Fibroblast of the conjunctiva (primary cell): ENCODE measurements at places on chromosomes 7 and 10.

DNA sequence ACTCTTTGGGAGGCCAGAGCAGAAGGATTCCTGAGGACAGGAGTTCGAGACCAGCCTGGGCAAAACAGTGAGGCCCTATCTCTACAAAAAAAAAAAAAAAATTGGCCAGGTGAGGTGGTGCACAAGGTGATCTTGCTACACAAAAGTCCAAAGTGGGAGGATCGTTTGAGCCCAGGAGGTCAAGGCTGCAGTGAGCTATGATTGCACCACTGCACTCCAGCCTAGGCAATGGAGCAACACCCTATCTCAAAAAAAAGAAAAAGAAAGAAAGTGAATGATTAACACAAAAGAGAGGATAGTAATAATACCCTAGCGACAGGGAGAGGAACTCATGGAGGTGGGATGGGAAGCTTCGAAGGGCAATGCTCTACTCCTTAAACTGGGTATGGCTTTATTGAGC is 30.4 kb downstream of the TMEM176B start:
- DNase-seq = no peak

DNA sequence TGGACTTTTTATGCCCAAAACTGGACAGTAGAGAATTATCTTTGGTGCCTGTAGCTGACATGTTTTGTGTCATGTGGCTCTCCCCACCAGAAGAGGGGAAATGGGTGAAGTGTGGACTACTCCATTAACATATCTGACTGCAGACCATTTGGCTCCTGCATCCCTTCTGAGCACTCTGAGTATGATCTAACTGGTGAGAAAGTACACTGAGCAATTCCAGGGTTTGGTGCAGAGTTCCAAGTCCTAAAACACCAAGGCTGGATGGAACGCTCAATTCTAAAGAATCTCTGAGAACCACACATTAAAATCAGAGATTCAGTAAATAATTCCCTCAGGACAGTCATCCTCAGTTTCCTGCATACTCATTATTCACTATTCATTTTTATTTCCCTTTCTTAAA is 22.8 kb upstream of the OSBPL3 start:
- no peak for DNase-seq

DNA sequence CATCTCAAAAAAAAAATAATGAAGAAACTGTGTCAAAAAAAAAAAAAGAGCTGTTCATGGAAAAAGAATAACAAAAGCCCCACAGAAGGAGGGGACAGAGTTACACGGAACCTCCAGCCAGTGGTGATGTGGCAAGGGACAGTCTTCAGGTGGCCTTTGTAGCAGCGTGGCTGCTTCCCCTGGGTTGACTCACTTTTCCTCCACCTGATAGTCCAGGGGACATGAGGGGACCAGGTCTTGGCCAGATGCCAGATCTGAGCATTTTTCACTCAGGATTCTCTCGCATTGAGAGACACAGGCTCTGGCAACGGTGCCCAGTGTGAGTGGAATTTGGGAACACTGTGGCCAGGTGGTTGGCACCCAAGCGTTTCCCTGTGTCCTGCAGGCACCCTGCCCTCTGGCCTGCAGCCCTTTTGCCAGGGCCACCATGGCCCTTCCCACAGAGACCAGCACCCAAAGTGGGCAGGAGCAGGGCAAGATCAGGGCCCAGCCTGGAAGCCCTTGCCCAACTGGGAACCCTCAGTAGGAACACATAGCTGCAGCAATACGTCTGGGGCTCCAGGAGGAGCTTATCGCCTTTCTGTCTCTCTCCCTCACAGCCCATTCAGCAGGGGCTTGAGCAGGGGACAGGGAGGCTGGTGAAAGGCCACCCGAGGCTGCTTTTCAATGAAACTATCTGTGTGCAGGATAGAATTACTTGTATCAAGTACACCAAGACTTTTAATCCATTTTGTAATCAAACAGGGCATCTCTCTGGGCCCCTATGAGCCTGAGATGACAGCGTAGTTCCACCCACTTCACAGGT is 159.1 kb downstream of the UBE2H start:
- no peak for DNase-seq

GRCh38 chr7:15891151-15891881 is 204.8 kb upstream of the MEOX2 start:
- DNase-seq = no peak

GRCh38 chr7:2247141-2247995 is 5.3 kb downstream of the NUDT1 start:
- DNase-seq = no peak

- DNase-seq = no peak
Measured at GRCh38 chr10:123746061-123746460, 79.9 kb downstream of the GPR26 start.

DNA sequence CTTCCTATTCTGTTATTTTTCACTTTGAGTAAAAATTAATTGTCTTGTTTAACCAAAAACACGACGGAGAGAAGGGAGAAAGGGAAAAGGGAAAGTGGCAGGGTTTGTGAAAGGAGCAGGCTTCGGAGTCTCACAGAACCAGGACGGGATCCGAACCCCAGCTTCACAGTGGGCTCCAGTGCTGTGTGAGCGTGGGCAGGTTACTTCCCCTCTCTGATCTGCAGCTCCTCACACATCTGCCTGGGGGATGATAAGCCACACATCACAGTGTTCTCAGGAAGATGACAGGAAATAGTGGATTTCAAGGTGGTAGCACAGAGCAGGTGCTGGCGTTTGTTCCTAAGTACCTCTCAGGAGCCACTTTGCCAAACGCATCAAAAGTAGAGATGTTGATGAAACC is 94.2 kb upstream of the GPR26 start:
- DNase-seq = no peak

DNA sequence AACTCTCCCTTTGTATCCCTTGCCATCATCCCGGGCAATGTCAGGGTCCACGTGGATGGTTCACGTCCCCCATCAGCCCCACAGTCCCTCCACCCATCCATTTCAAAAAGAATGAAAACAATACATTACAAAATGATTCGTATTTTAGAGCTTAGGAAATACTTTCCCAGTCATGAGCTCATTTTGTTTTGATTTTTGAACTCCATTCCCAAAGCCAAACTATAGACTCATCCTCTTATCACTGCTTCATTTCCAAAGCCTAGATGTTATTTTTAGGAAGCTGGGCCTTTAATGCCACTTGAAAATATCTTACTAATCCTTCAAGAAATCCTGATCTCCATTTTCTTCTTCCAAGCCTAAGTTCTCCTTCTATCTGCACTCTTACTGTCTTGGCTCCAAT is 72.1 kb downstream of the WNT2 start:
- no peak for DNase-seq

DNA sequence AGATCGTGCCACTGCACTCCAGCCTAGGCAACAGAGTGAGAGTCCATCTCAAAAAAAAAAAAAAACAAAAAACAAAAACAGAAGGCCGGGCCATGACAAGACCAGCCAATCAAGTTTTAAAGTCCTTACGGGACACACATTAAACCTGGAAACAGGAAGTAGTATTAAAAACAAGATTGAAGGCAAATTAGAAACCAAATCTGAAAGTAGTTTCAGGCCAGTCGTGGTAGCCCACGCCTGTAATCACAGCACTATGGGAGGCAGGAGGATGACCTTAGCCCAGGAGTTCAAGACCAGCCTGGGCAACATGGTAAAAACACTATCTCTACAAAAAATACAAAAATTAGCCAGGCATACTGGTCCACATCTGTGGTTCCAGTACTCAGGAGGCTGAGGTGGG is 18.1 kb downstream of the PSAP start:
- DNase-seq = no peak

- DNase-seq = no peak
Measured at GRCh38 chr7:4742852-4743251, 32.6 kb upstream of the AP5Z1 start.

- no peak for DNase-seq
Measured at GRCh38 chr10:86712317-86712707, 44.0 kb downstream of the LDB3 start.

DNA sequence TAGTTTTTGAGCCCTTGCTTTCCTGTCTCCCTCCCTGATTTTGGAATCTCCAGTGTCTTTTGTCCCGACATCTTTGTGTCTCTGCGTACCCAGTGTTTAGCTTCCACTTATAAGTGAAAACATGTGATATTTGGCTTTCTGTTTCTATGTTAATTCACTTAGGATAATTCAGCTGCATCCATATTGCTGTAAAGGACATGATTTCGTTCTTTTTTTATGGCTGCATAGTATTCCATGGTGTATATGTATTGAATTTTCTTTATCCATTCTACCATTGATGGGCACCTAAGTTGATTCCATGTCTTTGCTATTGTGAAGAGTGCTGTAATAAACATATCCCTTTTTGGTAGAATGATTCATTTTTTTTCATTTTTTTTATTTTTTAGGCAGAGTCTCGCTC is 48.3 kb downstream of the ADK start:
- DNase-seq = no peak

- peak; percentile 13 for DNase-seq
Measured at GRCh38 chr10:97081621-97082235, 104.0 kb downstream of the SLIT1 start.

GRCh38 chr7:93958651-93959050 is 37.1 kb downstream of the GNG11 start:
- DNase-seq = no peak

- no peak for DNase-seq
Measured at GRCh38 chr7:55977831-55978230, 13.4 kb downstream of the NIPSNAP2 start.

GRCh38 chr10:111590703-111591102 is 513.9 kb downstream of the ADRA2A start:
- no peak for DNase-seq
